ENCODE measurements at places on chromosomes 4 and X. TPM values are rescaled to one million over a fixed set of nuclear protein-coding genes. Genes with fewer than 3 reads are reported as not detected.

SEL1L3 gene
- total RNA-seq: 65.1 TPM

GRCh38 chr4:140351093-140352075 lies 22.1 kb upstream of the SCOC start:
- no peak overlapping the region for H3K27ac ChIP-seq
- no peak for DNase-seq
- no peaks in the 10 kb centered on the region for H3K36me3 ChIP-seq
- no peak overlapping the region for H3K4me3 ChIP-seq
- H3K27me3 ChIP-seq: peaks cover 12% of the 10 kb centered on the region
- no peaks in the 10 kb centered on the region for H3K4me1 ChIP-seq

DNA sequence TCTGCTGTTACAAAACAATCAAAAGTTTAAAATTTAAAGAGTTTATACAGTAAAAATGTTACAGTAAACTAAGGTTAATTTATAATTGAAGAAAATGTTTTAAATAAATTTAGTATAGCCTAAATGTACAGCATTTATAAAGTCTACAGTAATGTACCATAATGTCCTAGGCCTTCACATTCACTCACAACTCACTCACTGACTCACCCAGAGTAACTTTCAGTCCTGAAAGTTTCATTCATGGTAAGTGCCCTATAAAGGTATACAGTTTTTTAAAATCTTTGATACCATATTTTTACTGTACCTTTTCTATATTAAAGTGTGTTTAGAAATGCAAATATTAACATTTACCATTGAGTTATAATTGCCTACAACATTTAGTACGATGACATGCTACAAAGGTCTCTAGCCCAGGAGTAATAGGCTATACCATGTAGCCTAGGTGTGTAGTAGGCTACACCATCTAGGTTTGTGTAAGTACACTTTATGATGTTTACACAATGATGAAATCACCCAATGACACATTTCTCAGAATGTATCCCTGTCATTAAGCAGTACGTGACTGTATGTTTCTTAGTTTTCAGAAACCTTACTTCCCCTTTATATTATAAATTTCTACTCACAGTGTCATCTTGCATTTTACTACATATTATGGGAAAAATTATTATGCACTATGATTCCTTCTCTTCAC lies 320.8 kb downstream of the ADAM29 start:
- no peak overlapping the region for H3K4me3 ChIP-seq
- H3K27ac ChIP-seq: no peak overlapping the region
- H3K4me1 ChIP-seq: no peaks in the 10 kb centered on the region
- no peaks in the 10 kb centered on the region for H3K36me3 ChIP-seq
- H3K27me3 ChIP-seq: no peaks in the 10 kb centered on the region

DNA sequence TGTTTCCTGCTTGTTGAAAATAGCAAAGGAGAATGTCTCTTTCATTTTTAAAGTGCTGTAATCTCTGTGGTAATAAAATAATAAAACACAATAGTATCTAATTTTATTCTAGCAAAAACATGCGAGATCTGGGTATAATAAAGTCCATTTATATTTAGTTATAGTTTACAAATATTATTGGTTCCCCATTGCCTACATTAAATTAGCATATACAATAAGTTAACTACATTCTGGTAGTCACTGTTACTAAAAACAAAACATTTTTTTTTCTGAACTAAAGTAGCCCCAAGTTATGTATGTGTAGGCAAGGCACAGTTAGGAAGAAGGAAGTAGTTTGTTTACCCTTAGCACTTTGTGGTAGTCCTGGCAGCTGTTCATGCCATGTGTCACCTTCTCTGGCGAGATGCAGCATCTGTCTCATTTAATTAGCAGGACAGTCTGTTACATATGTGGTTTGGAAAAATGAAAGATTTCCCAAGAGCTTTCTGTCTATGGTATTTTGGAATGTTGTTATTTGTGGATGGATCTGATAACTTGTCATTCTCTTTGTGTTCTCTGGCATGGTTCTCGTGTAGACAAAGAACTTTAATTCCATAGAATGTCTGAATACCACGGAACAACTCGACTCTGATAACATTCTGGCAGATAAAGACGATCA lies 231.3 kb upstream of the PITX2 start:
- H3K4me1 ChIP-seq: peaks cover 20% of the 10 kb centered on the region
- no peaks in the 10 kb centered on the region for H3K36me3 ChIP-seq
- H3K27ac ChIP-seq: peak overlapping the region; percentile 63
- DNase-seq: peak; percentile 86

SPANXD gene
- total RNA-seq: not detected

DNA sequence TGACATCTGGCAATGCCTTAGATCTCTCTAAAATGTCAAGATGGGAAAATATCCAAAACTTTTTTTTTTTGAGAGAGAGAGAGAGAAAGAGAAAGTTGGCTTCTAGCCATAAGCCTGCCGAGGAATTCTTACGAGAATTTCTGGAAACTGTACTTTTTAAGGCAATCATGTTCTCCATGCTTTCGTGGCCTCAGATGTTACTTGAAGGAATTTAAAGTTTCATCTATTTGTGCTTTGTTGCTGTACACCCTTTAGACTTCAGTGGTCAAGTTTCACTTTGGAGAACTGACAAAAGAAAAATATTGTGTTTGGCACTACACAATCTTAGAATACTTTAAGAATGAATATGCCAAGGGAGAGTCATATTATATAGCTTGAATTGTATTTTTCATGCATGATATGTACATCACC lies 53.9 kb downstream of the FAT4 start:
- H3K4me3 ChIP-seq: peak overlapping the region; percentile 23
- peaks cover 9% of the 10 kb centered on the region for H3K36me3 ChIP-seq
- no peak for DNase-seq
- peak overlapping the region; percentile 77 for H3K27ac ChIP-seq

TMEM154 gene
- total RNA-seq: 0.22 TPM

TMEM156 gene
- 18.6 TPM for total RNA-seq

GPR34 gene
- not detected for total RNA-seq

STPG2 gene
- total RNA-seq: not detected

- no peak overlapping the region for H3K27ac ChIP-seq
- no peaks in the 10 kb centered on the region for H3K36me3 ChIP-seq
- H3K27me3 ChIP-seq: no peaks in the 10 kb centered on the region
Measured at GRCh38 chrX:138982365-138982764, 270.8 kb upstream of the FGF13 start.

NDST4 gene
- 0.05 TPM for total RNA-seq

- no peaks in the 10 kb centered on the region for H3K36me3 ChIP-seq
- H3K4me1 ChIP-seq: peaks cover 10% of the 10 kb centered on the region
- no peak for DNase-seq
- no peak overlapping the region for H3K4me3 ChIP-seq
Measured at GRCh38 chrX:275476-275966, 5.7 kb upstream of the PLCXD1 start.

DNA sequence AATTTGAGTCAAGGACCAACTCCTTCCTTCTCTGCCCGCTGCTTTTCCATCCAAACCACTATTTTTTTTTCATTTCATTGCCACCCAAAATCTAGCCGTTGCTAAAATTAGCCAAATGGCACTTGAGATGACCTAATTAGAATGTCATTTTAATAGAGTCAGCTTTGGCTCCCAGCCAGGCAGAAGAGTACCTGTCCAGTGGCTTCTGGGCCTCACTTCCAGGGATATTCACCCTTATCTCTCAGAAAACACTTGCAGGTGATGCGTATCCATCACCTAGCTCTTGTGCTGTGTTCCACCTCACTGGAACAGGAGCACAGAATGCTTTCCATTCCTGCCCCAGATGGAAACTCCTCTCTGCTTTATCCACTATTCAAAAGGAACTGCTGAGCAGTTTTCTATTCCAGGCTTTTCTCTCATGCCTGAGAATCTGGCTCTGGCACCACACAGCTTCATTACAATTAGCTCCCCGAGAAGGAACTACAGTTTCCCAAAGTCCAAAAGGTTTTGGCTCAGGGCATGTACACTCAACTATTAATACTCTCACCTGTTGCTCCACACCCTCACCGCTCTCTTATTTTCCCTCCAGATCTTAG lies 18.5 kb downstream of the MAGEA9B start:
- H3K4me3 ChIP-seq: no peak overlapping the region
- no peaks in the 10 kb centered on the region for H3K4me1 ChIP-seq
- DNase-seq: no peak
- H3K36me3 ChIP-seq: no peaks in the 10 kb centered on the region
- H3K27me3 ChIP-seq: no peaks in the 10 kb centered on the region
- H3K27ac ChIP-seq: no peak overlapping the region

DNA sequence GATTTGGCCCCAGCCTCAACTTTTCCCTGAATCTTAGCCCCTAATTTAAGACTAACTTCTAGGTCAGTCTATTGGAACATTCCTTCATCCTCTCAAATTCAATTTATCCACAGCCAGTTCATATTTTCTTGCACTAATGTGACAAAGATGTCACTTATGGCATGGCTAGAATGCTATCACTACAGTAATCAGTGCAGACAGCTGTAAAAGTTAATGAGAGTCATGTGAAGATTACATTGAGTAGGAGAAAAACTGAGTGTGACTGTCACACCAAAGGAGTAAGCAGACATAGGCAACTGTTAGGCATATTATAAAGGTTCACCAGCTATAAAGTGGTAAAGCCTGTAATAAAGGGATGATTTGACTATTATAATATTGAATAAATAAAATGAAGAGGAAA lies 42.6 kb downstream of the GABRG1 start:
- no peak overlapping the region for H3K4me3 ChIP-seq
- DNase-seq: no peak
- no peaks in the 10 kb centered on the region for H3K27me3 ChIP-seq
- H3K36me3 ChIP-seq: no peaks in the 10 kb centered on the region
- no peaks in the 10 kb centered on the region for H3K4me1 ChIP-seq

DNA sequence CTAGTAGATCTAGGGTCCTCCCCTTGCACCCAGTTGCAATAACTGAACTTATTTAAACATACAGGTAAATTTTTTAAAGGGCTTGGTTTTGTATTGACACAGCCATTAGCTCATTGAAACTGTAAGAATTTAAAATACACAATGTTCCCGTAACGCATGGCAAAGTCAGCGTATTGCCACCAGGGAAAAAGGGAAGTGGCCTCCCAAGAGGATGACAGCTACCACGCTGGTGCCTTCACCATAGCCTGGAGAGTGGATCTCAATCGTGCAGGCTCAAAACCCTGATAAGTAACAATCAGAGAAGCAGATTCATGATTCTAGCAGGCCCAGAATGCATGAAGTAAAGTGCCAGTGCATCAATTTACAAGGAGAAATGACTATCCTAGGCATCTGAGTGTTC lies 49.4 kb upstream of the RELL1 start:
- no peak overlapping the region for H3K4me3 ChIP-seq
- no peaks in the 10 kb centered on the region for H3K4me1 ChIP-seq
- H3K27me3 ChIP-seq: no peaks in the 10 kb centered on the region
- H3K27ac ChIP-seq: no peak overlapping the region
- H3K36me3 ChIP-seq: no peaks in the 10 kb centered on the region
- DNase-seq: no peak

NAP1L2 gene
- total RNA-seq: 0.06 TPM

- no peak overlapping the region for H3K27ac ChIP-seq
- DNase-seq: no peak
- H3K36me3 ChIP-seq: 0 out of 2 replicates have a peak, but pooled peaks cover 4% of the 10 kb centered on the region
- H3K4me1 ChIP-seq: no peaks in the 10 kb centered on the region
- no peak overlapping the region for H3K4me3 ChIP-seq
- no peaks in the 10 kb centered on the region for H3K27me3 ChIP-seq
Measured at GRCh38 chr4:3520276-3520675, 11.9 kb downstream of the LRPAP1 start.

RAB40A gene
- total RNA-seq: 0.19 TPM

DNA sequence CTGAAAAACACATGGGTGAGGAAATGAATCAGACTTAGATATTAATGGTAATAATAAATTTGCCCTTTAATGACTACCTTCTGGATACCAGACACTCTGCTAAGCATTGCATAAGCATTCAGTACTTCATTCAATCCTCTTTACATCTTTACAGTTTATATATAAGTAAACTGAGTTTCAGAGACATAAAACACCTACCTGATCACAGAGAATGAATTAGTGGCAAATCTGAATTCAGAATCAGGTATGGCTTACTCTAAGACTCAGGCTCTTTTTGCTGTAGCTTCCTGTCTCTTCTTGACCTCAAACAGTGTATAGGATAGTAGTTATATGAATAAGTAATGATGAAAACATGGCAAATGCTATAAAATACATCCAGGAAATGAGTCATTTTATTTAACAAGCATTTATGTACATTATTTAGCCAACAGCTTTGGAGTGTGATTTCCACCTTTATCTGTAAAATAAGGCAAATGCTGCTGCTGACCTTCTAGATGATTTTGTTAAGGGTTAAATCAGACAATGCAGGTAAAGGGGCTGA lies 83.9 kb downstream of the VEGFC start:
- no peak overlapping the region for H3K27ac ChIP-seq
- H3K4me1 ChIP-seq: no peaks in the 10 kb centered on the region
- no peak overlapping the region for H3K4me3 ChIP-seq
- no peak for DNase-seq
- no peaks in the 10 kb centered on the region for H3K27me3 ChIP-seq

- DNase-seq: peak; percentile 64
- no peak overlapping the region for H3K4me3 ChIP-seq
- H3K27ac ChIP-seq: peak overlapping the region; percentile 83
- no peaks in the 10 kb centered on the region for H3K27me3 ChIP-seq
- H3K4me1 ChIP-seq: peaks cover 37% of the 10 kb centered on the region
Measured at GRCh38 chrX:13287816-13288215, 32.0 kb downstream of the ATXN3L start.

- no peak overlapping the region for H3K27ac ChIP-seq
- no peaks in the 10 kb centered on the region for H3K27me3 ChIP-seq
- DNase-seq: no peak
- H3K36me3 ChIP-seq: no peaks in the 10 kb centered on the region
- no peaks in the 10 kb centered on the region for H3K4me1 ChIP-seq
- H3K4me3 ChIP-seq: no peak overlapping the region
Measured at GRCh38 chrX:118189000-118189399, 72.4 kb upstream of the KLHL13 start.

- H3K27me3 ChIP-seq: no peaks in the 10 kb centered on the region
- H3K4me1 ChIP-seq: no peaks in the 10 kb centered on the region
- no peak overlapping the region for H3K27ac ChIP-seq
Measured at GRCh38 chr4:951594-952468, 19.6 kb downstream of the TMEM175 start.
